ENCODE measurements at places on chromosomes 11 and 22. TPM values are rescaled to one million over a fixed set of nuclear protein-coding genes. Genes with fewer than 3 reads are reported as not detected.

Gene MIAT
- 0.17 TPM for total RNA-seq

Gene IGF2
- total RNA-seq: 549 TPM

Gene PDE2A
- total RNA-seq: 3.9 TPM

Gene BIK
- not detected for total RNA-seq

Gene LSP1
- total RNA-seq: 34.2 TPM

Gene FAM111B
- total RNA-seq: 0.12 TPM

Gene TST
- total RNA-seq: 59.9 TPM

Gene MS4A3
- not detected for total RNA-seq

Gene CCDC86
- 18.1 TPM for total RNA-seq

Gene PKNOX2
- total RNA-seq: 5.9 TPM

Gene HORMAD2
- not detected for total RNA-seq

Gene UPB1
- not detected for total RNA-seq

Gene GSTP1
- total RNA-seq: 1,049 TPM

Gene OLFML1
- 22.5 TPM for total RNA-seq

Gene ZNF215
- 2.5 TPM for total RNA-seq

Gene IL10RA
- total RNA-seq: not detected

Gene KCNQ1
- not detected for total RNA-seq

Gene C11orf58
- total RNA-seq: 111 TPM

Gene ALKBH8
- 7.4 TPM for total RNA-seq

Gene MB
- total RNA-seq: not detected

Gene SAA1
- 15.5 TPM for total RNA-seq

Gene OR10A2
- not detected for total RNA-seq

Gene LRRC74B
- total RNA-seq: not detected

Gene LIF
- 1.6 TPM for total RNA-seq

Gene AP5B1
- total RNA-seq: 8.9 TPM

Gene TXNRD2
- total RNA-seq: 6.7 TPM

Gene BLID
- not detected for total RNA-seq

Gene DGCR6
- total RNA-seq: 1.4 TPM

Gene OR5AR1
- total RNA-seq: not detected

Gene OR8K3
- not detected for total RNA-seq

Gene HPX
- total RNA-seq: not detected

Gene OR4A16
- not detected for total RNA-seq

Gene CNTN5
- total RNA-seq: not detected

Gene TMPRSS5
- total RNA-seq: not detected

Gene OSBPL5
- total RNA-seq: 24.2 TPM

Gene ANO9
- not detected for total RNA-seq

Gene GLYAT
- not detected for total RNA-seq

Gene DSCAML1
- not detected for total RNA-seq

Gene BTBD18
- not detected for total RNA-seq

Gene UPK3A
- total RNA-seq: not detected

Gene GGTLC2
- not detected for total RNA-seq

Gene GLB1L3
- not detected for total RNA-seq

Gene CD82
- total RNA-seq: 16.5 TPM

Gene NLRX1
- total RNA-seq: 11.1 TPM

Gene P2RX6
- 4.1 TPM for total RNA-seq

Gene GLB1L2
- total RNA-seq: 0.70 TPM

Gene APLNR
- 3.4 TPM for total RNA-seq

Gene CNGA4
- not detected for total RNA-seq

Gene IRAG1
- total RNA-seq: 4.2 TPM

Gene KDM4D
- total RNA-seq: 0.77 TPM

Gene POTEH
- not detected for total RNA-seq

Gene DENND6B
- total RNA-seq: 6.6 TPM

Gene RAB38
- 3.8 TPM for total RNA-seq

Gene TRIM49B
- not detected for total RNA-seq

Gene WBP2NL
- total RNA-seq: not detected

Gene MS4A12
- total RNA-seq: not detected

Gene HEPN1
- total RNA-seq: not detected

Gene SPDYC
- total RNA-seq: not detected

Gene TSPAN32
- 0.82 TPM for total RNA-seq

Measured in pericardium fibroblast (primary cell).